ENCODE measurements at places on chromosomes 6 and 20.

GRCh38 chr6:1704711-1705110 lies 95.0 kb downstream of the FOXC1 start:
- no peak for DNase-seq

- DNase-seq, result peak; percentile 3
Observed at GRCh38 chr6:33589731-33590530, 9.9 kb upstream of the BAK1 start.

- DNase-seq, result peak; percentile 66
Observed at GRCh38 chr6:33248643-33248931, 23.1 kb downstream of the VPS52 start.

DNA sequence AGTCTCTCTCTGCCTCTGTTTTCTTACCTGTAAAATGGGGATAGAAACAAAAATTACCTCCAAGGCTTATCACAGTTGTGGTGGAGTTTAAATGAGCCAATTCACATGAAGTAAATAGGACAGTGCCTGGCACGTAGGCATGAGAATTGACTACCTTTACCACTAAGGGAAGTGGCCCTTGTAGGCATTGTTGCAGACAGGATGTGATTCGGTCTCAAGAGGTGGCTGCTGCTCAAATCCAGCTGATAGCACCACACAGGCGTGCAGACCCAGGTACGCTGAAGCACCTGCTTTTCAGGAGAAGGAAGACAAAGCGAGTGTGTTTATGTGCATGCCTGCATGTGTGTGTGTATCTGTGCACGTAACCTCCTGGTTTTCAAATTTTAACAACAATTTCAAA lies 108.6 kb downstream of the EYA2 start:
- peak; percentile 31 for DNase-seq

GRCh38 chr6:116111552-116112528 lies 11.2 kb downstream of the NT5DC1 start:
- DNase-seq, result peak; percentile 1

DNA sequence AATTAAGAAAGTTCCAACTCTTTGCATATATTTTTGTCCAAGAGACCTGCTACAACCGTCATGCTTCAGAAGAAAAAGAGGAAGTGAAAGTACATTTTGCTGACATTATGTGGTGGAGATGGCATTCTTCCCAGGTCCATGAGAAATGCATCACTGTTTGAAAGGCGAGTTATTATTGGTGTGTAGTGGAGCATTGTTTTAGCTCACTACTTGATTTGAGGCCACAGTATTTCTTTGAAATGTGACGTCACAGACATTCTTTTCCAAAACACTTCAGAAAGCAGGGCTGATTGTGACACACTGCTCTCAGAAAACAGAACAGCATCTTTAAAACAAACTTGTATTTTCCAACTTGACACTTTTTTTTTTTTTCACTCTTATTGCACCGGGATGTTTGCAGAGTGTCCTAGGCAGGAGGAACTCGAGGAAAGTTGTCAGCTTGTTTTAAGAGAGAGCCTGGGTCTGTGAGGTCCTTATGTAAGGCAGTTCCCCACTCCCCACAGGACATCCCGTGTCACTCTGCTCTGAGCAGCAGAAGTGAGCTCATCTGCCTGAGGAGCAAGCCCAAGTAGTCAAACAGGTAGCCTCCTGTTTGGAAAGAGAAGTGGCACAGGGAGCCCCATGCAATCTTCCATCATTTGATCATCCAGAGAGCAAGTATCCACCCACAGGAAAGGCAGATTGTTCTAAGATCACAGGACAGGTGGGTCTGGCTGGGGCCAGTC lies 1.1 kb downstream of the SPTLC3 start:
- no peak for DNase-seq

- DNase-seq, result no peak
Observed at GRCh38 chr6:163264662-163265035, 149.9 kb upstream of the QKI start.

DNA sequence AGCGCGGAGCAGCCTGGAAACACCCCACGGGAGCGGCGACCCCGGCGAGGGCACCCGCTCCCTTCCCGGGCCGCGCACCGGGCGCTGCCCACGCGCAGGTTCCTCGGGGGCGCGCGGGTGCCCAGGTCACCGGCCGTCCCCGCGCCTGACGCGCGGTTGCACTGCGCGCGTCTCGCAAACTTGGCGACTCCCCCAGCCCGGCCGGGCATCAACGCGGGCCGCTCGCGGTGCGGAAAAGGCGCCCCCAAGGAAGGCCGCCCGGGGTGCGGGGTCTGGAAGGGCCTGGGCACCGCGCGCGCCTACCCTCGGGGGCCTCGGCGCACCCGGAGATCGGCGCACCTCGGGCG lies 555 bp upstream of the ZBTB46 start:
- DNase-seq, result peak; percentile 25

DNA sequence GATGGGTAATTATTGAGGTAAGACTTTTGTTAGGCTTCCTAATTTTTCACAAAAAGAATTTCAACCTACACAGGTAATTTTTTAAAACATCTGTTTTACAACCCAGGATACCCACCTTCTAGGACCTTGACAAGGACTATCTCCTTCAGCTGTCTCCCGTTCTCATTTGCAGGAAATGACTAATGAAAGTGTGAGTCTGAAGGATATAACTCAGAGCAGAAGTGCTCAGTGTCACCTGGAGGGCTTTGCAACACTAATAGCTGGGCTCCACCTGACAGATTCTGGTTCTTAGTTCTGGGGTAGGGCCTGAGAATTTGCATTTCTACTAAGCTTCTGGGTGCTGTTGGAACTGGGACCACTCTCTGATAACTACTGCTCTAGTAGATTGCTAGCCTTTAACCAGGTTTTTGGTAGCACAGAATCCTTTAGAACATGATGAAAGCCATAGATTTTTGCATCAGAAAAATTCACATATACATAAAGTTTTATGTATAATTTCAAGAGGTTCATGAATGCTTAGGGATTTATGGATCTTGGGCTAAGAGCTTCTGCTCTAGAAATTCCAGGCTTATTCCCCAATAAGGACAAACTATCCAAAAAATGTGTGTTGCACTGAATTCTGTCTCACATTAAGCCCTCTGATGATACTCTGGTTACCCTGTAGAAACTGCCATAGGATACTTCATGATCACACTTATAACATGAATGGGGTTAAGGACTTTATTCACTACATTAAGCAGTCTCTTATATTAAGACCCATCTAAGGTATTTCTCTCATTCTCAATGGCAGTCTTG lies 30.3 kb downstream of the AK9 start:
- DNase-seq, result no peak

DNA sequence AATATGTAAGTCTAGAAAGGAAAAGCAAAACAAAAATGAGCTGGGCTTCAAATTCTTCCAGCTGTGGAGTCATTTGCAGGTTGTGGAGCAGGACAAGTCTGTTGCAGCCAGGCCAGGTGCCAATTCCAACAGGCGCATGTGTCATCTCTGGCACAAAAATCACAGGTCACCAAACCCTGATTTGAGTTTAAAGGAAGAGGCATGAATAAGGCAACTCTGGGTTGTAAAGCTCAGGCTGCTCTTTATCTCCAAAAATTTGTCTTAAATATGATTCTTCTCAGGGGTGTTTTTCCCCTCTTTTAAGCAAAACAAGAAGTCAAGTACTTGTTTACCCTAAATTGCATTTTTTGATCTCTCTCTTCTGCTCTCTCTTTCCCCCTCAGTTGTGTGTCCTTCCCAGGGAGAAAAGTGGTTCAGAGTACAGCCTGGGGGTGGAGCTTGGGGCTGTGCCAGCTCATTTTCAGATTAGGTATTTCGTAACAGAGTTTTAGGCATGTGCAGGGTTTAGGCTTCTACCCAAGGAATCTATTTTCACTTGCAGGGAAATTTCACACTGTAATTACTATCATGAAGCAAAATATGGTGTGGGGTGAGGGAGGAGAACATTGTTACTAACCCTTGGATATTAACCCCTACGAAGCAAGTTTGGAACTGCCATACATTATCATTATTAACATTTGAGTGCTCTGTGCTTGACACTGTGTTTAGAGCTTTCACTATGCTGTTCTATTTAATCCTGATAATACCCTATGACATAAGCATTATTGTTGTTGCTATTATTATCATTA lies 8.3 kb upstream of the NCOA3 start:
- DNase-seq, result peak; percentile 78

DNA sequence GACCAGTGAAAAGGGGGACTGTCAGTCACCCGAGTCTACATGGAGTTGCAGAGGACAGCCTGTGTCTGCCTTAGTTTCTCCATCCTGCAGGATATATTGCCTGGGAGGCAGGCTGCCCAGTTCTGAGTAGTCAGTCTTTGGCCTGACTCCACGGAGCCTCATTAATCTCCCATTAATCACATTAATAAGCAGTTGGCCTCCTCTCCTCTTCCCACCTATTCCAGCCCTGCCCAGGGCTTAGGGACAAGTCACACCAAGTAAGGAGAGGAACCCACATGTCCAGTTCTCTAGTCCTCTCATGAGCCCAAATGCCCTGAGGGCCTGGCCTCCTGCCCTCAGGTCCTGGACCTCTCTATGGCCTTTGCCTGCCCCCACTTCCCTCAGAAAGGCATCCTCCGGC lies 1.3 kb upstream of the MUCL3 start:
- no peak for DNase-seq

- DNase-seq, result no peak
Observed at GRCh38 chr6:3769610-3770009, 18.1 kb upstream of the PXDC1 start.

DNA sequence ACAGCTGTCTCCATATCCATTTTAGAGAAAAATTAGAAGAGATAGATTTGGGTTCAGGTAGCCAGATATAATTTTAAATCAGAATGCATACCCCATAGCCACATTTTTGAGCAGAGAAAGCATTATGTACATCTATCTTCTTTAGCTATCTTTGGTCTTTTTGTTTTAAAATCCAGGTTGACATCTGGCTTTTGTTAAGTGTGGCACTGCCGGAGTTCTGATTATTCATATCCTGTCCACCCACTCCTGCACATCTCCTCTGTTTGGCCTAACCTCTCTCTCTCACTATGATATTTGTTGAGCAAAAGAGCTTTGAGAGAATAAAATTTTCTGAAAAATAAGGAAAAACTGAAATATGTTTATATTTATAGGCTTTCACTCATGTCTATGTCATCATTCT lies 189.7 kb downstream of the PACRG start:
- DNase-seq, result no peak

- DNase-seq, result peak; percentile 86
Observed at GRCh38 chr6:72974276-72974675, 251.0 kb downstream of the KHDC1L start.

DNA sequence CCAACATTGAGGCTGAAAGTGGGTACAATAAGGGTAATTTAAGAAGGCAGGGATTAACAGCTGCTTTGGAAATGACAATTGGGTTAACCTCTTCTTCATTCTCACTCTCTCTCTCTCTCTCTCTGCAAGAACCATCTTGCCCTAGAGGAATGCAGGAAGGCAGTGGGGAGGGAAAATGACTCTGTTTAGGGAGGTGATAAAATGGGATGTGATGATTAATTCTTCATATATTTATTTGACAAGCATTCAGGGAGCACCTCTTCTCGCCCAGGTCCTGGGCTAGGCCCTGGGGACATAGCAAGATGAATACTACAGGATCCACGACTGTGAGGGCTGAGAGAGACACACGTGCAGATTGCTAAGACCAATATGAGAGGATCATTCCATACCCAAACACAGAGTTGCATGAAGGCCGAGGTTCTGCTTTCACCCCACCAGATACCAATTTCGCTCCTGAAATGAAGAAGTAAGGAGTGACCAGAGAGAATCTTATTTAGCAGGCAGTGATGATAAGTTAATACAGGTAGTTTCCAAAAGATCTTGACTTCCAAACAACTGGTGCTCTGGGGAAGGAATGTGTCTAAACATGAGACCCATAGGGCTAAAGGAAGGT lies 13.3 kb upstream of the PTPN1 start:
- DNase-seq, result no peak

DNA sequence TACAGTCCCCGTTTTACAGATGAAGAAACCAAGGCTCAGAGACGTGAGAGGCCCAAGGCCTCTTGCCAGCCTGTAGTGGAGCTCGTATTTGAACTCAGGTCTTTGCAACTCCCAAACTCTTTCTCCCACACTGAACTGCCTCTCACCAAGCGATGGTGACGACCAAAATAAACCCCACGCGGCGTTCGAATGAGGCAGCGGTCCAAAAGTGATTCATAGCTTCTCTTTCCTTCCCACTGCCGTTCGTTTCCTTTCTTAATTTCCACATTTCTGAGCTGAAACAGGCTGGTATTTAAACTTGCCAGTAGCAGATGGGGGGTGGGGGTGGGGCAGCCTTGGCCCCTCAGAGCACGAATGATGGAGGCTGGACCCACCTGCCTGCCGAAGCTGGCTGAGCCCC lies 252.9 kb upstream of the KCNG1 start:
- DNase-seq, result no peak

GRCh38 chr6:25303254-25303653 lies 24.1 kb downstream of the CARMIL1 start:
- no peak for DNase-seq

DNA sequence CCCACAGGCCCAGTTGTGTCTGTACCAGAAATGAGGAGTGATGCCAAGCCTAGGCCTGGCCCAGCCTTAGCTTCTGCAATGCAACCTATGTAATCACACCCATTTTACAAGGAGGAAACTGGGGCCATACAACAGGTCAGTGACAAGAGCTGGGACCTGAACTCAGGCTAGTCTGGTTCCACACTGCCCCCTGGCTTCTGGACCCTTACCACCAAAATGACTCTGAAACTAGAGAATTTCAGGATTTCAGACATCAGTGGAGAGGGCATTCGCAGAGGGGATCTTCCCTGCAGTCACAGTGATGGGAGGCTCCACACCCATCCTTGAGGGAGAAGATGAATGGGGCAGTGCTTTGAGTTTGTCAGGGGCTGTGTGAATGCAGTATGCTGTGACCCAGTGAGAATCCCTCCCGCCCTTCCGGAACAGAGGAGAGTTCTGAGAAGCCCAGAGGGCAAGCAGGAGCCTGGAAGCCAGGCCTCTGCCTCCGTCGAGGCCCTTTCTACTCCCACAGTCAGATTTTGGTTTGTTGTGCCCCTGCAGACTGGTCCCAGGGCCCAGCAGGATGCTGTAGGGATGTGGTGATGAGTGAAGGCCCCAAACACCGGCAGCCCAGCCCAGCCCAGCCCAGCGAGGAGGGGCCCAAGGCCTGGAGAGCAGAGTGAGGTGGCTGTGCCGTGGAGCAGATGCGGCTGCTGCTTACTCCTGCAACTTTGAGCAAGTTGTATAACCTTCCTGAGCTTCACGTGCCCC lies 48.1 kb upstream of the MYL9 start:
- DNase-seq, result peak; percentile 33

DNA sequence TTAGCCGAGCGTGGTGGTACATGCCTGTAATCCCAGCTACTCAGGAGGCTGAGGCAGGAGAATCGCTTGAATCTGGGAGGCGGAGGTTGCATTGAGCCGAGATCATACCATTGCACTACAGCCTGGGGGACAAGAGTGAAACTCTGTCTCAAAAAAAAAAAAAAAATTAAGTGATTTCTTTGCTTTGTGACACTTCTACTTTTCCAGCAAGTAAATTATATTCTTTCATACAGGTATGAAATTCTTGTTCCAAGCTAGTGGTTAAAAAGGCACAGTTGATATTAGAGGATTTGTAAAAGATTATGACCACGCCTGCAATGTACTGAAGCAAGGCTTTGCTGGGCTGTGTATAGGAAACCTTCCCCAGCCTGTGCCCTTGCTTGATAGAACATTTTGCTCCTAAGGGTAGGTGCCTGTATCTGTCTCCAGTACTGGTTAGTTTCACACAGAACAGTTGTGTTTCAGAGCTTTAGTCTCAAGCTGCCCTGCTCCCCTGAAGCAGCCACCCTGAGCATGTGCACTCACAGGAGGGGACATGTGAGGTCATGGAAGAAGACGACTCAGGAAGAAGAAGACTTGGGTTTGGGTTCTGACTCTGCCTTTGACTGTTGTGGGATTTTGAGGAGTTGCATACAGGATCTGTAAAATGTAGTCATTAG lies 10.2 kb downstream of the PTPN1 start:
- no peak for DNase-seq

All from NCI-H345 (cell line).